ENCODE measurements at places on chromosomes 11 and 22. TPM values are rescaled to one million over a fixed set of nuclear protein-coding genes. Genes with fewer than 3 reads are reported as not detected.

The ST3GAL4 gene
- 17.0 TPM for total RNA-seq

The GAB4 gene
- total RNA-seq = not detected

The OR8D1 gene
- not detected for total RNA-seq

The SLC5A1 gene
- not detected for total RNA-seq

The SLC22A8 gene
- not detected for total RNA-seq

The FAM180B gene
- not detected for total RNA-seq

The PLAAT3 gene
- 26.1 TPM for total RNA-seq

The TTC36 gene
- total RNA-seq = 0.19 TPM
